ENCODE measurements at places on chromosomes 11 and 22. TPM values are rescaled to one million over a fixed set of nuclear protein-coding genes. Genes with fewer than 3 reads are reported as not detected.

Gene ELF5
- not detected for polyA plus RNA-seq

DNA sequence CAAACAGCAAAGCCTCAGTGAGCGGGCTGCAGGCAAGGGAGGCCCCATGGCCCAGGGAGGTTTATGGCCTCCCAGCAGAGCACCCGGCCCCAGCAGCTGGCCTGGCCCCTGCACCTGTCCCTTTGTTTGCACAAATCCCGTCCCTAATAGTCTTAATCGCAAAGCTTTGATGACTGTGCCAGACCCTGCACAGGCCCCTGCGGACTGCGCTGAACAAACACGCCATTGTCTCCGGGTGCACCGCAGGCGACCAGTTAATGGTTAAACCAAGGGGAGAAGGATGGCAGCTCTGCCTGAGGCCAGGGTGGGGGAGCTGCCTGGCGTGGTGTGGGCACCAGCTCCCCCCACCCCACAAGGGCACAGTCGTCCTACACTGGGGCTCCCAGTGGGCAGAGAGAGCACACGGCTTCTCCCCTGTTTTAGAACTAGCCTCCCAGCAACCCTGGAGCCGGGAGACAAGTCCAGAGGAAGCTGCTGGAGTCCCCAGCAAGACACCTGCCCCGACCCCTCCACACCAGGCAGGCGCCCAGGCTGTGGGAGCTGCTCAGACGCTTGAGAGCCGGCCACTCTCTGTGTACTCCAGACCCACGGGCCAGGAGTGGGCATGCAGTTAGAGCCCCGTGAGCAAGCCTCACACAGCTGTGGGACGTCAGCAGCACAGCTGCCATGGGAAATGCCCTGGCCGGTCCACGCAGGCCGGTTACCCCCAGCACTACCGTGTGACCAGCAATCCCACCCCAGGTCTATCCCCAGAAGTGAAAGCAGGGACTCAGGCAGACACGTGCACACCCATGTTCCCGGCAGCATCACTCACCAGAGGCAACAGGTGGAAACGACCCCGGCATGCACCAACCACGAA is 39.7 kb upstream of the TH start:
- DNase-seq = no peak
- no peak overlapping the region for H3K27ac ChIP-seq
- no peaks in the 10 kb centered on the region for H3K4me1 ChIP-seq
- H3K4me3 ChIP-seq = no peak overlapping the region
- no peaks in the 10 kb centered on the region for H3K36me3 ChIP-seq

Gene ARHGAP42
- 3.0 TPM for polyA plus RNA-seq

GRCh38 chr11:21144531-21144930 is 475.1 kb downstream of the NELL1 start:
- H3K4me3 ChIP-seq = no peak overlapping the region
- H3K27ac ChIP-seq = no peak overlapping the region
- no peaks in the 10 kb centered on the region for H3K36me3 ChIP-seq
- DNase-seq = no peak

Gene RAB36
- polyA plus RNA-seq = 6.5 TPM

DNA sequence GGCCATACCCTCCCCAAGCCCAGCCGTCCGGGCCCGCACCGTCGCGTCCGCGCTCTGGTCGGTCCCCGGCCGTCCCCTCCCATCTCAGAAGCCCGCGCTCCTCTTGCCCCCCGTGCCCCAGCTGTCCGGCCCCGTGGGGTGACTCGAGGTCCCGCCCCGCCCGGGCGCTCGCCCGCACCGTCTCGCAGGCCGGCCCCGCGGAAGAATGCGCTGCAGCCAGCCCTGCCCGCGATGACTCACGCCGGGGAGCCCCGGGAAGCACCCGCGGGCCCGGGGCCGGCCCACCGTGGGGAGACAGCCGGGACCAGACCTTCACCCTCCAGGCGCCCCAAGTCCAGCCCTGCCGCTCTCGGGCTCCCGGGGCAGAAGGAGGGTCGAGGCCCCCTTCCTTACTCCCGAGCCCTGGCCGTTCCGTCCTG is 320 bp upstream of the PHLDA2 start:
- peaks cover 23% of the 10 kb centered on the region for H3K4me1 ChIP-seq
- H3K36me3 ChIP-seq = no peaks in the 10 kb centered on the region
- H3K4me3 ChIP-seq = no peak overlapping the region
- DNase-seq = no peak

DNA sequence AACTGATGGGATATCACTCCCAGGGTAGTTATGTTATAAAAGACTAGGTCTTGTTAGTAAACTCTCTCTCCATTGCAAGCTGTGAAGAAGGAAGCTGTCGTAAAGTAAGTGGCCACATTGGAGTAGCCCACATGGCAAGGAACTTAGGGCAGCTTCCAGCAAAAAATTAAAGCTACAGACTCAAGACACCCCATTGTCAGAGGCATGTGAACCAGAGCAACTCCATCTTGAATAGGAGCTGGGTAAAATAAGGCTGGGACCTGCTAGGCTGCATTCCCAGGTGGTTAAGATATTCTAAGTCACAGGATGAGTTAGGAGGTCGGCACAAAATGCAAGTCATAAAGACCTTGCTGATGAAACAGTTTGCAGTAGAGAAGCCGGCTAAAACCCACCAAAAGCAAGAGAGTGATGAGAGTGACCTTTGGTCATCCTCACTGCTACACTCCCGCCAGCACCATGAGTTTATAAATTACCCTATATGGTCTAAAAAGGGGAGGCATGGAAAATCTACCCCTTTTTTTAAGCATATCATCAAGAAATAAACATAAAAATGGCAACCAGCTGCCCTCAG is 23.9 kb downstream of the CCKBR start:
- H3K27ac ChIP-seq = no peak overlapping the region
- no peak for DNase-seq
- no peaks in the 10 kb centered on the region for H3K4me1 ChIP-seq
- H3K4me3 ChIP-seq = no peak overlapping the region
- H3K27me3 ChIP-seq = no peaks in the 10 kb centered on the region

DNA sequence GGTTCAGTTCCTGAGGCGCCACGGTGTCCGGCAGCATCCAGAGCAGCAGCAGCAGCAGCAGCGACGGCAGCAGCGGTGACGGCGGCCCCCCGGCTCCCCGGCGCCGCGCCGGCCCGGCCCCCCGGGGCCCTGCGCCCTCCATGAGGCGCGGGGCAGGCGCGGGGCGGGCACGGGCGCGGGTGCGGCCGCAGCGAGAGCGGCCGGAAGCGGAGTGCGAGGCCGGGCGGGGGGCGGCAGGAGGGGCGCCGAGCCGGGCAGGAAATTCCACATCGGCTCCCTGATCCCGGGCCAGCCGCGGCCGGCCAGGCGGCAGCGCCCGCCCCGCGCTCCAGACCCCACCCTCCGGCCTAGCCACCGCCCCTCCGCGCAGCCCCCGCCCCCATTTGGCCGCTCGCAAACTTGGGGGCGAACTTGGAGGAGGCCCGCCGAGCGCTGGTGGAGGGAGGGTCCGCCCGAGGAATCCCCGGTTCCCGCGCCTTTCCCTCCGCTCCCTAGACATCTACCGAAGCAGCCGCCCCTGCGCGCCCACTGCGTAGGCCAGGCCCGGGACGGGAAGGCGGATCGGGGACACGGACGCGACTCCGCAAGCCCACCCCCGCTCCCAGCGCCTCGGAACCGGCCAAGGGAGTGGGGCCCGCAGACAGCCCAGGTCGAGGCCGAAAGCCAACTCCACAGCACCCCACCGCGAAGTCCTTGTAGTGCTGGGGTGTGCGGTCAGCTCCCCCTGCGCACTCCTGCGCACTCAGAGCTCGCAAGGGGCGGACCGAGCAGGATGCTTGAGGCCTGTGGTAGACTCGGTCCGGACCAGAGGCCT is at the start of gene SCARF2:
TSS of gene SCARF2 (minus strand) at position 213 of the 814 bp plus-strand sequence. CDS start at position 142, 71 bp downstream.
- peaks cover 18% of the 10 kb centered on the region for H3K4me1 ChIP-seq
- H3K27me3 ChIP-seq = peaks cover 26% of the 10 kb centered on the region
- no peak for DNase-seq
- H3K36me3 ChIP-seq = no peaks in the 10 kb centered on the region
- H3K27ac ChIP-seq = no peak within 1 kb of the TSS

GRCh38 chr11:21612326-21612725 is 580.6 kb upstream of the ANO5 start:
- no peak overlapping the region for H3K27ac ChIP-seq
- DNase-seq = no peak
- H3K27me3 ChIP-seq = no peaks in the 10 kb centered on the region
- no peaks in the 10 kb centered on the region for H3K4me1 ChIP-seq
- H3K36me3 ChIP-seq = no peaks in the 10 kb centered on the region
- H3K4me3 ChIP-seq = no peak overlapping the region
